ENCODE measurements at places on chromosomes 6 and 20.
A peak's percentile ranks its signal among the peaks of the same experiment; 100 is the strongest.

DNA sequence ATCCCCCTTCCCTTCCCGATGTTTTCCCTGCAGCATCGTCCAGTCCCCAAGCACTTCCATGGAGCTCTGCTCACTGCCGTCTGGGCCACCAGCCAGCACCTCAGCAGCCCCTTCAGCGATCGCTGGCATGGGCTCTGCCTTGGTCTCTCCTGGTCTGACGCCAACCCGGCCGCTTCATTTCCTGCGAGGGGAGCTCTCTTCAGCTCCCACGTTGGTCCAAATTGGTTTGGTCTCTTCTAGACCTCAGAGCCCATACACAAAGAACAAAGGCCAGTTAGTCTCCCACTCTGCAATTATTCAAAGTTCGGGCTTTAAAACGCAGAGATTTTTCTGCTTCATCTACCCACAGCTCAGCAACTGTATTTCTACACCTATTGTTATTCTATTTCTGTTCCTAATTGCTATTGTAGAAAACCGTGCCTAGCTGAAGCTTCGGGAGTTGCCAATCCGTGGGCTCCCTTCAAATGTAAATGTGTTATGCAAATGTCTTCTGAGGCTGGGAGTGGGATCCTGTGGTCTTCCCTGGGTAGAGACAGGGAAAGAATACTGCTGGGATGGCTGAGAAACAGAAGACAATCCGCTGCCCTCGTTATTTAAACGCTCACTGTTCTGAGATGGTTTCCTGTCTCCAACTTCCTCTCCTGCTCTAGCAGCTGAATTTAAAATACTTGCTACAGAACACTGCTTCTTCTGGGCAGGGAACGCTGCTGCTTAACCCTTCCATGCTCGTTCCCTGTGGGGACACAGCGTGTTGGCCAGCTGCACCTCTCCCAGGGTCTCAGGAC is 154.2 kb upstream of the QKI start:
- DNase-seq: peak; percentile 77
- H3K4me3 ChIP-seq: peak overlapping the region; percentile 2
- H3K4me1 ChIP-seq: peaks cover 3% of the 10 kb centered on the region

- H3K4me1 ChIP-seq: no peaks in the 10 kb centered on the region
- no peak overlapping the region for H3K4me3 ChIP-seq
These were observed 42.6 kb downstream of the DSTN start for GRCh38 chr20:17612287-17612991.

GRCh38 chr6:20044883-20045282 is 167.4 kb downstream of the MBOAT1 start:
- no peak for DNase-seq
- no peak overlapping the region for H3K27ac ChIP-seq
- no peaks in the 10 kb centered on the region for H3K4me1 ChIP-seq
- no peaks in the 10 kb centered on the region for H3K27me3 ChIP-seq

DNA sequence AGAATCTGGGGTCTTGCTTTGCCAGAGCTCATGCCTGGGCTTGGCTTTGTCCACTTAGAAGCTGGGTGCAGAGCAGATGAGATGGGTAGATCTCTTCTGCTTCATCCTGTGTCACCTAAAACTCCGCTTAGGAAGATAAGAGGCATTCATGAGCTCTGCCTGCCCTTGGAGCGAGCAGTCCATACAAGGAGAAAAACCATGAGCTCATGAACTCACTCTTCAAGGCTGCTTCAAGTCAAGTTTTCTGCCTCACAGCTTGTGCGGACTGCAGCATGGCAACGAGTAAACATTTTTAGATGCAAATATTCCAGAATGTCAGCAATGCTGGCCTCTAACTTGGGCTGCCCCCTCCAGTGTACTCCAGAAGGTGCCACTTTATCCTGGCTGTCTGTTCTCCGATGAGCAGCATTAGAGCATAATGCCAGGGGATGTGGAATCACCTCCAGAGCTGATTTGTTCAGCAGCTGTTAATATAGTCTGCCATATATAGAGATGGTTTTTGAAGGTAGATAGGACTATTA is 10.7 kb upstream of the UQCC2 start:
- no peaks in the 10 kb centered on the region for H3K36me3 ChIP-seq
- H3K4me1 ChIP-seq: peaks cover 8% of the 10 kb centered on the region
- H3K27me3 ChIP-seq: no peaks in the 10 kb centered on the region
- H3K27ac ChIP-seq: no peak overlapping the region
- H3K4me3 ChIP-seq: no peak overlapping the region

- H3K27ac ChIP-seq: no peak overlapping the region
- DNase-seq: no peak
- no peak overlapping the region for H3K4me3 ChIP-seq
- H3K27me3 ChIP-seq: no peaks in the 10 kb centered on the region
These were observed 1.3 kb downstream of the PI16 start for GRCh38 chr6:36955671-36956445.

DNA sequence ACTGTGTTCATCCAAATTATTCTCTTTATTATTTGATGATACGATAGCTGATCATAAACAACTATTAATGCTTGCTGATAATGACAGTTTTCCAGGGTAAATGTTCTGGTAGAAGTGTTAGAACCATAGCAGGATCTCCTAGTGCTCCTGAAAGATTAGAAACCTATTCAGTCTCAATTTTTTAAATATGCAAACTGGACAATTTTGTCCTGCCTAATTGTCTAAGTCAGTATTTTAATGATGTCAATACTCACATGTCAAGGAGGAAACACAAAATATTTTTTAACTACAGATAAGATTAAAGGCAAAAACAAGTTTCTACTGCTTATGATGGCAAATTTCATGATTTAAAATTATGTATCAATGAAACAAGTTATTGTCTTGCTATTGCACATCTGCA is 233.9 kb downstream of the RFPL4B start:
- H3K27me3 ChIP-seq: no peaks in the 10 kb centered on the region
- DNase-seq: no peak
- no peaks in the 10 kb centered on the region for H3K36me3 ChIP-seq
- H3K27ac ChIP-seq: no peak overlapping the region
- H3K4me3 ChIP-seq: no peak overlapping the region

DNA sequence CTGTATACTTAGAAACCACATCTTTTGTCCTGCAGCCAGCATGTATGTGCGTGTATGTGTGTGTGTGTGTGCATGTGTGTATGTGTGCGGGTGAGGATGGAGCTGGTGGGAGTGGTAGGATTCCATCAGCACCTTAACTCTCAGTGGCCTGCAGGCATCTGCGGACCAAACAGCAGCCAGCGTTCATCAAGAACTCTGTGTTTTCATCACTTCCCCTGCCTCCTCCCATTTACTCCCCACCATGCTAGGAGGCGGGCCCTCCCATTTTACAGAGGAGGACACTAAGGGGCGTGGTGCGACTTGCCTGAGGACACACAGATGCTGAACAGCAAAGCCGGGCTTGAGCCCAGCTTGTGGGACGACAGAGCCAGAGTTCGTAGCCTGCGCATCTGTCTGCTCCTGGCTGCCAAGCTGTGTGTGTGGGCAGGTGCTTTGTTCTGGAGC is 8.9 kb downstream of the VSTM2L start:
- H3K4me3 ChIP-seq: no peak overlapping the region
- H3K27me3 ChIP-seq: no peaks in the 10 kb centered on the region
- H3K27ac ChIP-seq: no peak overlapping the region
- no peaks in the 10 kb centered on the region for H3K36me3 ChIP-seq
- no peak for DNase-seq

GRCh38 chr20:42260184-42260583 is 642.0 kb upstream of the CHD6 start:
- H3K27ac ChIP-seq: no peak overlapping the region
- no peak overlapping the region for H3K4me3 ChIP-seq
- H3K27me3 ChIP-seq: no peaks in the 10 kb centered on the region
- H3K4me1 ChIP-seq: no peaks in the 10 kb centered on the region
- DNase-seq: no peak

GRCh38 chr6:29828471-29828797 is 809 bp downstream of the HLA-G start:
- H3K36me3 ChIP-seq: no peaks in the 10 kb centered on the region
- peaks cover 42% of the 10 kb centered on the region for H3K27me3 ChIP-seq
- peak overlapping the region; percentile 37 for H3K4me3 ChIP-seq
- H3K4me1 ChIP-seq: peaks cover 3% of the 10 kb centered on the region
- no peak overlapping the region for H3K27ac ChIP-seq
- peak; percentile 84 for DNase-seq

GRCh38 chr6:46052479-46052878 is 36.8 kb upstream of the CLIC5 start:
- H3K27ac ChIP-seq: no peak overlapping the region
- H3K4me1 ChIP-seq: peaks cover 5% of the 10 kb centered on the region
- no peaks in the 10 kb centered on the region for H3K36me3 ChIP-seq
- DNase-seq: no peak

DNA sequence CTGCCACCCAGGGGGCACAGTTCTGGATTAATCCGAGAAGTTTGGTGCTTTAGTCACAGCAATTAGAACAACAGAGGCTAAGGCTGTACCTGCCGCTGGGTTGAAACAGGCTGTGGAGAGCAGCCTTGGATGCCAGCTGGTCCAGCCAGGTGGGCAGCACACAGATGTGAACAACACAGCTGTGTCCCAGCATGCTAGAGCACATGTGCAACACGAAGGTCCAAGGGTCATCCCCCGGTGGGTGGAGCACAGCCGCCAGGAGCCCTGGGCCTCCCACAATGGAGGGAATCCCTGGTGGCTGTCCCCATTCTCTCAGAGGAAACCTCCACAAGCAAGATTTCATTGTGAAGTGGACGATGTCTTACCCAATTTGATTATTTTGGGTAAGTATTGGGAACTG is 99.2 kb upstream of the SYNDIG1 start:
- no peaks in the 10 kb centered on the region for H3K27me3 ChIP-seq
- no peak overlapping the region for H3K27ac ChIP-seq
- DNase-seq: no peak
- H3K4me3 ChIP-seq: no peak overlapping the region
